ENCODE measurements at places on chromosomes 3 and 15.

DNA sequence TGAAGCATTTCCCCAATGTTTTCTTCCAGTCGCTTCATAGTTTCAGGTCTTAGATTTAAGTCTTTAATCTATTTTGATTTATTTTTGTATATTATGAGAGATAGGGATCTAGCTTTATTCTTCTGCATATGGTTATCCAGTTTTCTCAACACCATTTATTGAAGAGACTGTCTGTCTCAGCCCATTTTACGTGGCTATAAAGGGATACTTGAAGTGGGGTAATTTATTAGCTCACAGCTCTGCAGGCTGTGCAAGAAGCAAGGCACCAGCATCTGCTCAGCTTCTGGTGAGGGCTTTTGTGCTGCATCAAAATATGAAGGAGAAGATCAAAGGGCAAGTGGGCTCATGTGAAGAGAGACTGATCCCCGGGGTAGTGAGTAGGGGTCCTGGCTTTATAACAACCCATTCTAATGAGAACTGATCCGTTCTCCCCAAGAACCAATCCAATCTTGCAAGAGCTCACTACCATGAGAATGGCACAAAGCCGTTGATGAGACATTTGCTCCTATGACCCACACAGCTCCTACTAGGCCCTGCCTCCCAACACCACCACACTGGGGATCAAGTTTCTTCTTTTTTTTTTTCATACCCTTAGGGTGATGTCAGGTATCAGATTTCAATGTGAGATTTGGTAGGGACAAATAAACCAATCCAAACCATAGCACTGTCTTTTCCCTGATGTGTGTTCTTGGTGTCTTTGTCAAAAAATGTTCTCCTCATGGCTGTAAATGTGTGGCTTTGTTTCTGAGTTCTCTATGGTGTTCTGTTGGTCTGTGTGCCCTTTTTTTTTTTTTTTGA, 63.2 kb downstream of the IQGAP1 start:
- no peak for DNase-seq

GRCh38 chr15:67185621-67186225, 68.7 kb downstream of the AAGAB start:
- no peak for DNase-seq

DNA sequence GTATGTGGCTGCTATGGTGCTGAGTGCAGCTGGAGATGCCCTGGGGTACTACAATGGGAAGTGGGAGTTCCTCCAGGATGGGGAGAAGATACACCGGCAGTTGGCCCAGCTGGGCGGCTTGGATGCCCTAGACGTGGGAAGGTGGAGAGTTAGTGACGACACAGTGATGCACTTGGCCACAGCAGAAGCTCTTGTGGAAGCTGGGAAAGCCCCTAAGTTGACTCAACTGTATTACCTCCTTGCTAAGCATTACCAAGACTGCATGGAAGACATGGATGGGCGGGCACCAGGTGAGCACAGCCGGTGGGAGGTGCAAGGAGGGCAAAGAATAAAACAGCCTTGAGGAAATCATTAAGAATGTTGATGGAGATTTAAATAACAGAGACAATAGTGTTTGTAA, 2.9 kb downstream of the ADPRH start:
- no peak for DNase-seq

- no peak for DNase-seq
Measured at GRCh38 chr3:9715764-9716437, 12.3 kb downstream of the CPNE9 start.

GRCh38 chr3:79040701-79041100, 727.1 kb downstream of the ROBO1 start:
- no peak for DNase-seq

- DNase-seq: no peak
Measured at GRCh38 chr3:37221407-37221806, 47.0 kb upstream of the LRRFIP2 start.

GRCh38 chr15:52090193-52090592, 22.4 kb downstream of the BCL2L10 start:
- DNase-seq: no peak

All from germinal center (tissue), 1 donor.